Activated CD8-positive, alpha-beta T cell treated with anti-CD3 and anti-CD28 coated beads, Interleukin-2, amount 10 ng/mL, durations not matched to agents 7 days and 5 days (primary cell): ENCODE measurements at places on chromosomes 7 and 10. TPM values are rescaled to one million over a fixed set of nuclear protein-coding genes. Genes with fewer than 3 reads are reported as not detected.
A peak's percentile ranks its signal among the peaks of the same experiment; 100 is the strongest.

GRCh38 chr7:140161047-140161446 is 15.7 kb downstream of the KDM7A start:
- no peaks in the 10 kb centered on the region for H3K27me3 ChIP-seq
- no peaks in the 10 kb centered on the region for H3K36me3 ChIP-seq
- DNase-seq, result no peak
- no peak overlapping the region for H3K27ac ChIP-seq

DNA sequence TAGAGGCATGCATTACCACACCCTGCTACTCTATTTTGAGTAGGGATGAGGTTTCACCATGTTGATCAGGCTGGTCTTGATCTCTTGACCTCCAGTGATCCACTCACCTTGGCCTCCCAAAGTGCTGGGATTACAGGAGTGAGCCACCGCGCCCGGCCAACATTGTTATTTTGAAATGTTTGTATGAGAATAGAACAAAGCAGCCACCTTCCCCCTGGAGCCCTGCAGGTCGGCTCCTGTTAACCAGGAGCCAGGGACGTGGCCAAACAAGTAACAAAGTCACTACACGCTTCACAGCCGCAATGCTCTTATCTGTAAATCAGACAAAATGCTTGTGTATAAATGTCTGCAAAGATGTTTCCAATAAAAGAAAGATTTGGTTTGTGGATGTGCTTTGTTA is 295.4 kb downstream of the CNTNAP2 start:
- H3K4me1 ChIP-seq, result no peaks in the 10 kb centered on the region
- H3K4me3 ChIP-seq, result no peak overlapping the region

DNA sequence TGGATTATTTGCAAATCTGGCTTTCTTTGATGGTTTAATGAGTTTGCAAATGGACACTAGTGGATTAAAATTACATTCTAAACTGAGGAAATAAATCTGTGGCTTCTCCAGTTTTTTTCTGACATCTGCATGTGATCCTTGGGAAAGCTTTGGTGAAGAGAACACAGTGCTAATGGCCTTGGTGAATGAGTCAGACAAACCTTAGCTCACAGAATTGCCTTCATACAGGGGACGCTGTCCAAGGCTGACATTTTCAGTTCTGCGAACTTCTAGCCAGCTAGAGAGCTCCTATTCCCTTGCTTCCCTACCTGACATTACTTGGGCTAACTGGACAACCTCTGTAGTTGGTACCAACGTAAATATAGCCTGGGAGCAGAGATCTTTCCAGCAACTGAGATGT is 21.2 kb downstream of the BMPER start:
- H3K4me1 ChIP-seq, result no peaks in the 10 kb centered on the region
- no peak overlapping the region for H3K27ac ChIP-seq
- H3K36me3 ChIP-seq, result no peaks in the 10 kb centered on the region
- no peak overlapping the region for H3K4me3 ChIP-seq
- peaks cover 3% of the 10 kb centered on the region for H3K27me3 ChIP-seq

DNA sequence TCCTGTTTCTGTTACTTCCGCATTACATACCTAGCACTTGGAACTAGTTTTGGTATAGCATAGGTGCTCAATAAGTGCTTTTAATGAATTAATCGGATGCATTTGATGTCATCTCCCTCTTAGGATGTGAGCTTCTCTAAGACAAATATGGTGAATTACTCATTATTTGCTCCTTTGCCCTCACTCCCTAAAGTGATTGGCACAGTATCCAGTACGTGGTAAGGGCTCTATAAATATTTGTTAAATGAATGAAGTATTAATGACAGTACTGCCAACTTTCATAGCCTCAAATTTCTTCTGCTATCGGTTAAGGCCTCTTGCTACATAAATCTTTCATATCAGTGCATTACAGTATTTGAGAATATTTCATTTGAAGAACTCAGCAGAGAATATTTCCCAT is 75.9 kb upstream of the ARID5B start:
- H3K27me3 ChIP-seq, result no peaks in the 10 kb centered on the region
- H3K4me1 ChIP-seq, result peaks cover 3% of the 10 kb centered on the region
- no peak overlapping the region for H3K4me3 ChIP-seq

DNA sequence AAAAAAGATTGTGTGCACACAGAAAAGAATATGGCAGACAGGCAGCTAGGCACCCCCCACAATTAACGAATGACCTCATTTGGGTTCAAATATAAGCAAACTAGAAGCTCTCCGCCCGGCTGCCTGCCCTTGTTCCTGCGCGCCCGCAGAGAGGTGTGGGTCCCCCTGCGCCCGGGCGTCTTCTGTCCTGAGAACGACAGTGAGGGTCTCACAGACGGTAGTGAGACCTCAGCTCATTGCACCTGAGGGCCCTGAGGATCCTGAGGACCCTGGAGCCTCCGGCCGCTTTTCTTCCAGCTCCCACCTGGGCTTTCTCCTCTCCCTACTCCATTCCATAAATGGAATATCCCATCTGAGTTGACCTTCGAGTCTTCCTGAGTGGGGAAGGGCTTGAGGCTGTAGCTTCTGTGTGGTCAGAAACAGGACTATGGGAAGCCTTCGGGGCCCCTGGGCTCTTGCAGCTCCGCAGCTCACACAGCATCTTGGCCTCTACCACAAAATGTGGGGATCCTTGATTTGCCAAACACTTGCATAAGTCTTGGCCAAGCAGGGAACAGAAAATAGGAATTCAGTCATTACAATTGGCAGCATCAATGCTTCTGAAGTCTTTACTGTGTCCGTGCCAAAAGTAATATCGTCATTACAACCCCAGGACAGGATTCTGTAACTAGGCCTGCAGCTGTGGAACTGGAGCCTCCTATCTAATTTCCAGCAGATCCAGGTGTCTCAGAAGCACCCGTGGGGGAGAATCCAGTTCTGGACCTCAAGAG is 43.8 kb downstream of the JAKMIP3 start:
- peak; percentile 9 for DNase-seq
- H3K36me3 ChIP-seq, result no peaks in the 10 kb centered on the region
- no peak overlapping the region for H3K4me3 ChIP-seq
- H3K27ac ChIP-seq, result no peak overlapping the region
- H3K4me1 ChIP-seq, result no peaks in the 10 kb centered on the region

GRCh38 chr10:125025341-125025740 is 83.4 kb downstream of the ZRANB1 start:
- no peaks in the 10 kb centered on the region for H3K4me1 ChIP-seq
- no peak overlapping the region for H3K27ac ChIP-seq
- H3K36me3 ChIP-seq, result no peaks in the 10 kb centered on the region
- H3K27me3 ChIP-seq, result no peaks in the 10 kb centered on the region
- H3K4me3 ChIP-seq, result no peak overlapping the region

The SEC31B gene
- 164 TPM for total RNA-seq
